ENCODE measurements at places on chromosomes 3 and 15.
A peak's percentile ranks its signal among the peaks of the same experiment; 100 is the strongest.

- DNase-seq = no peak
These were observed 255.6 kb upstream of the LMCD1 start for GRCh38 chr3:8246070-8246469.

- DNase-seq = peak; percentile 9
These were observed 6.3 kb downstream of the RPP25 start for GRCh38 chr15:74950078-74950908.

DNA sequence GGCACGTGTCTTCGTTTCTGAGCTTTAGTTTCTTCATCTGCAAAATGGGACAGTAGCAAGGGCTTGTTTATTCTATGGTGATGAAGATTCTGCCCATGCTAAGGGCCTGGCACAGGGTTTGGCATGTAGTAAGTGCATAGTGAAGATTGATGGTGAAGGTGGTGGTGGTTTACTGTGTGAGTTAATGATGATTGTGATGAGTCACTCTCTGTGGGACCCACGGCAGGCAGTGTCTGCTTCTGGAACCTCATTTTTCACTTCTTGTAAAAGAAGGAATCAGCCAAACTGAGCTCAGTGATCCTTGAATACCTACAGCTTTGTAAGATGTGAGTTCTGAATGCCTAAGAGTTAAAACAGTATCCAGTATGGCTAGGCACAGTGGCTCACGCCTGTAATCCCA is 86.2 kb upstream of the LRTM1 start:
- no peak for DNase-seq

GRCh38 chr3:45544024-45544716 is 50.4 kb upstream of the LIMD1 start:
- DNase-seq = no peak

- no peak for DNase-seq
These were observed 122.9 kb downstream of the AKAP13 start for GRCh38 chr15:85503151-85503799.

GRCh38 chr3:195102609-195103467 is 168.1 kb downstream of the XXYLT1 start:
- no peak for DNase-seq

- DNase-seq = no peak
These were observed 13.3 kb downstream of the SEMA3G start for GRCh38 chr3:52431459-52432223.

- DNase-seq = no peak
These were observed 10.8 kb downstream of the ZSCAN2 start for GRCh38 chr15:84611631-84612030.
